Heart left ventricle (tissue), 16 donors: ENCODE measurements at places on chromosomes 16 and 17. TPM values are rescaled to one million over a fixed set of nuclear protein-coding genes. Genes with fewer than 3 reads are reported as not detected.

DNA sequence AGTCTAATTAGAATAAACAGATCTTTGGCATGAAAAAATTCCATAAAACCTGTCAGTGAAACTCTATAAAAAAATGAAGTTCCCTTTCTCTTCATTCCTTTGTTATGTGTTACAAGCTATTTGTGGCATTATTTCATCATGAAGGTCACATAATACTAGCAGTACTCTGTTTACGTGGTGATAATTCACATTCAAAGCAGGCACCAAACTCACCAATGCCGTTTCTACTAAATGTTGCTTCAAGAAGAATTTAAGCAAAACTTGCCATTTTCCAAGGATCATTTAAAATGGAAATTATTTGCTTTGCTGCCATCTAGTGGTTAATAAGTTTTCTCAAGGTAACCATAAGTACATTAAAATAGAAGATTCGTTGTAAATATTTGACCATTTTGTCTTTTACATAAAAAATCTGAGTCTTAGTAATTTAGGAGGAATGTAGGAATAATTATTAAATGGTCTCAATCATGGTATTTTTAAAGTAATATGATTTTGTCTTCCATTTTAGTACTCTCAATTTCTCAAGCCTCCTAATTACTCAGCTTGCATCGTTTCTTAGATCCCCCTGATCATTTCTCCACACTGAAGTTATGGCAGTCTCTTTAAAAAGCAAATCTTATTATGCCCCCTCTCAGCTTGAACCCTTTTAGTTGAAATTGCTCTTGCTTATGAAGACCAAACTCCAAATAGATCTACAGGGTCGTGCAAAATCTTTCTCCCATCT lies 80.8 kb downstream of the OMG start:
- no peak for DNase-seq

DNA sequence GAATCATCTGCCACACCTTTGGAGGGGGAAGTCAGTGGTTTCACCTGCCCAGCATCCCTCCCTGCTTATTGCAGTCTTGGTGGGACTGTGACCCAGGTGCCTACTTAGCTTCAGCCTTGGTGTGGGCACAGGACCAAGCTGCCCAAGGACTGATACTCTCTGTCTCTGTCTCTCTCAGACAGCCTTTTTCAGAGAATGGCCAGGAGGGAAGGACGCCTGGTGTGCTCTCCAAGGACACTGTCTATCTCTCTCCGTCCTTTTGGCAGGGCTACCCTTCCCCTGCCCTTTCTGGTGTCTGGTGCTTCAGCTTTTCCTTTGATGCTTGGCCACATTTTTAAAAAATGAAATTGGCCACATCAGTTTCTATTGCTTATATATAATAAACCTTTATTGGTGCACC lies 19.6 kb downstream of the PIK3R6 start:
- no peak for DNase-seq

DNA sequence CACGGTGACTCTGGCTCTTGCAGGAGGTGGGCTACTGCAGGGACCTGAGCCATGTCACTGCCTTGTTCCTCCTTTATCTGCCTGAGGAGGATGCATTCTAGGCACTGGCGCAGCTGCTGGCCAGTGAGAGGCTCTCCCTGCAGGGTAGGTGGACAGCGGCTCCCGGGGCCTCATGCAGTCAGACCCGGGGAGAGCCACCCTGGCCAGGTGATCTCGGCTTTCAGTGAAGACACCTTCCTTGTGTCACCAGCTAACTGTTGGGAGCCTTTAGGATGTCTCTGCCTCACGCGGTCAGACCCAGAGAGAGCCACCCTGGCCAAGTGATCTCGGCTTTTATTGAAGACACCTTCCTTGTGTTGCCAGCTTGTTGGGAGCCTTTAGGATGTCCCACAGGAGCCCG lies 31.7 kb upstream of the KSR1 start:
- no peak for DNase-seq

GRCh38 chr16:56919099-56919800 lies 12.7 kb upstream of the HERPUD1 start:
- no peak for DNase-seq

- no peak for DNase-seq
Measured at GRCh38 chr16:81748476-81749198, 30.5 kb upstream of the PLCG2 start.

DNA sequence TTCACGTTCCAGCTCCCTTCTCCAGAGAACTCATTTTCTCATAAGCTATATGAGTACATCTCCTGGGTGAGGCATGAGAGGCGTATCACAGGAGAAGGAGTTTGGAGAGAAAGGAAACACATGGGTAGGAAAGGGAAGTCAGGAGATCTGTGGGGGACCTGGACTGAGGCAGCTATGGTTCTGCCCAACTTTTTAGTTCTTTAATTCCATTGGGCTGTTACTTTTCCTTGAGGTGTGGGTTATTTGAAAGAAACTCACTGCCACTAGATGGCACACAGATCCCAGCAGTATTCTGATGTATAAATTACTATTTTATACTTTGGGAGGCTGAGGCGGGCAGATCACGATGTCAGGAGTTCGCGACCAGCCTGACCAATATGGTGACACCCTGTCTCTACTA lies 63.6 kb downstream of the NUP93 start:
- no peak for DNase-seq

ADAM11 gene
- 9.3 TPM for polyA plus RNA-seq

OR2C1 gene
- not detected for polyA plus RNA-seq

DNA sequence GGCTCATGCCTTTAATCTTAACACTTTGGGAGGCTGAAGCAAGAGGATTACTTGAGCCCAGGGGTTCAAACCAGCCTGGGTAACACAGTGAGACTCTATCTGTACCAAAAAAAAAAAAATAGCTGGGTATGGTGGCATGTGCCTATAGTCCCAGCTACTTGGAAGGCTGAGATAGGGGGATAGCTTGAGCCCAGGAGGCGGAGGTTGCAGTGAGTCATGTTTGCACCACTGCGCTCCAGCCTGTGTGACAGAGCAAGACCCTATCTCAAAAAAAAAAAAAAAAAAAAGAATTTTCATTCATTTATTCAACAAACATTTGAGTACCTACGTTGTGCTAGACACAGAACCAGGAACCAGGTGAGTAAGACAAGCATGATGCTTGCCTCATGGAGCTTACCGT lies 73.6 kb upstream of the MRTFB start:
- no peak for DNase-seq

DNA sequence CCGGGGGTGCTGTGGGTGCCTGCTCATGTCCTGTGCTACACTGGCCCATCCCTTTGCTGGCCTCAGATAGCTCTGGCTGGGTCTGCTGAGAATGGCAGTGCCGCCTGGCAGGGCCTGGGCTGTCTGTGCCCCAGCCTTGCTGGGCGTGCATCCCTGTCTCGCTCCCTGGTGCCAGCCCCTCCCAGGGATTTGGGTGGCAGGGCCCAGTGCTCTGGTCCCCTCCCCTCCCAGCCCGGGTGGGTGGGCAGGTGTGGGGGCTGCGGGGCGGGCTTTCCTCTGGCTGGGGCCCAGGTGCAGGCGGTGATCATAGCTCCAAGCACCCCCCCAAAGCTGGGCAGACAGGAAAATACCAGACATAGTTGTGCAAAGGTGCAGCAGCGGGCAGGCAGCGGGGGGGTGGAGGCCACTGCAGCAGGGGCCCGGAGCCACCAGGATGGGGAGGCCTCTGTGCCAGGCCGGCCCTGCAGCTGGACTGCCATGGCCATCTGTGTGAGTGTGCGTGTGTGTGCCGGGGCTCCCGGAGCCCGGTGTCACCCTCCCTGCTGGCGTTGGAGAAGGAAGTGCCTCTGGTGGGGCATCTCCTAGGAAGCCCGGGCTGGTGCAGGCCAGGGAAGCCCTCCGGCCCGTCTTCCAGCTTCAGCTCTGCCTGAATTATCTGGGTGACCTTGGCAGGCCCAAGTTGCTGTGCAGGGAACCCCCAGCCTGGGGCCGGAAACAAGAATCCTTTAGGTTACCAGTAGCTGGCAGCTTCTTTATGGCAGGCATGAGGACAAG lies 7.4 kb downstream of the GLIS2 start:
- no peak for DNase-seq

TPSB2 gene
- 4.3 TPM for polyA plus RNA-seq

AANAT gene
- not detected for polyA plus RNA-seq
